ENCODE measurements at places on chromosomes 7 and 10. TPM values are rescaled to one million over a fixed set of nuclear protein-coding genes. Genes with fewer than 3 reads are reported as not detected.

- no peak for DNase-seq
Measured at GRCh38 chr7:45067582-45067981, 21.2 kb downstream of the NACAD start.

GRCh38 chr10:101597091-101597900, 9.2 kb downstream of the DPCD start:
- DNase-seq, result no peak

GRCh38 chr10:114343623-114344505, 60.4 kb downstream of the AFAP1L2 start:
- DNase-seq, result peak; percentile 44

- DNase-seq, result peak; percentile 41
Measured at GRCh38 chr10:78620985-78621799, 447.6 kb upstream of the ZMIZ1 start.

DNA sequence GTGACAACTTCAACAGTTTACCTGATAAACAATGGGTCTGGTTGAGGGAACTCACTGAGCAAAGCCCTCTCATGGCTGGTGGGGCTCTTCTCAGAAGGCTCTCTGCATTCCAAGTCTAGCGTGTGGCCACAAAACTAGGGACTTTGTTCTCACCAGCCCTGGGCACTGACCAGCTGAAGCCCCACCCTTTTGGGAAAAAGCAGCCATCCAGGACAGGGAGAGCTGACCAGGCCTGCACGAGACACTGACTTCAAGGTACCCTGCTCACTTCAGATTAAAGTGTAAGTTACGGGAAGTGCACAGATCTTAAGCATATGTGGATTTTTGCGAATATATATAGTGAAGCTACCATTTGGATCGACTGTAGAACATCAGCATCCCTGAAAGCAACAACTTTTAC, 67.4 kb upstream of the LRRC4 start:
- DNase-seq, result no peak

GRCh38 chr10:16883084-16883483, 65.9 kb upstream of the RSU1 start:
- DNase-seq, result no peak

DNA sequence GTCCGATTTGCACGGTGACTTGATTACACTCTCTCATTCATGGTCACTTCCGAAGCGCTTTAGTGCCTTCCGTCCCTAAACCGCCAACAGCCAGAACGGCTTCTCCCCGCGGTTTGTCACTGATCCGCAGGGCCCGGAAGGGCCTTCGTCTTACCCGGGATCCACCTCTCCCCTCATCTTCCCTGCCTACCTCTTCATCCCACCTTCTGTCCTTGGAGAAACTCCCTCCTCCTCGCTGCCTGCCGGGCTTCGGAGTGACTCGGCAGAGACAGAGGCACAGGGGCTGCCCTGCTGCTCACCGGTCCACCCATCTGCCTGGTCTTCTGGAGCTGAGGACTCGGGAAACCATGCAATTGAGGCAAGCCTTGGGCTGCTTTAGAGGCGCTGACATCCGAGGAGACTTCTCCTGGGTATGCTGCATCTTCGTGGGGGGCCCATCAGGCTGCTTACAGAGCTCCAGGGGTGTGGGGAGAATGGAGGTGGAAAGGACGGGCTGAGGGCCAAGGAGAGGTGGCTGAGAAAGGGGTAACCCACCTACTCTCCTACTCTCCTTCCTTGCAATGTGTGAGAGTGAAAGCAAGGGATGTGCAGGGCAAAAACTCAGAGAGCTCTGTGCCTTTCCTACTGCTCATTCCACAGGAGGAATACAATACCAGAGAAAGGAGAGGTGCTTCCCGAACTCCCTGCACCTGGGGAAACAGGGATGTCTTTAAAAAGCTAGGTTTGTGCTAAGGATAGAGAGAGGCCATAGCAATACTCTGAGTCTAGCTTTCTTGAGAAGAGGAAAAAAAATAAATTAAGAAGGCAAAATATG, 1.0 kb upstream of the HOXA11 start:
- no peak for DNase-seq

DNA sequence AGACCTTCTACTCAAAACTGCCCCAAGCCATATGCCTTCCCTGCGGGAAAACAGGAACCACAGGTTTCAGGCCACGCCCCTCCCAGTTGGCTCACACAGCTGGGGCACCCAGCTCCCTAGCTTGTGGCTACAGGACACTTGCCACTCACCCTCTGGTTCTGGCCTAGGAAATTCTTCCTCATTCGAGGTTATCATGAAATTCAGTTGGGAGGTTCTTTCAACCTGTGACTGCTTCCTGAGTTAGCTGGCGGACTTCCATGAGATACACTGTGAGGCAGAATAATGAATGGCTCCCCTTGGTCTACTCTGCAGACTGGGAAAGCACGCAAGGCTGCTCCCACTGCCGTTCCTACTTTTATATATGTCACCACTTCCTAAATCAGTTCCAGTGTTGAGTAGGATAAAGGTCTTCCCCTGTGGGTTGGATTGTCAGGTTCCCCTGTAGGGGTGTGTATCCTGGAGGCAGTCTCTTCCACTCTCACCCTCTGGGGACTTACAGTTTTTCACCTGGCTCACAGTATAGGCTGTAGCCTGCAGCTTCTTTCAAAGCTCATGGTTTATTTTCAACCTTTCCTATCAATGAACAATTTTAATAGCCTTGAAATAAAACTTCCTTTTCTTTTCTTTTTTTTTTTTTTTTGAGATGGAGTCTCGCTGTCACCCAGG, 37.0 kb downstream of the GPR22 start:
- DNase-seq, result no peak

- no peak for DNase-seq
Measured at GRCh38 chr7:130418306-130418705, 22.5 kb downstream of the CEP41 start.

DNA sequence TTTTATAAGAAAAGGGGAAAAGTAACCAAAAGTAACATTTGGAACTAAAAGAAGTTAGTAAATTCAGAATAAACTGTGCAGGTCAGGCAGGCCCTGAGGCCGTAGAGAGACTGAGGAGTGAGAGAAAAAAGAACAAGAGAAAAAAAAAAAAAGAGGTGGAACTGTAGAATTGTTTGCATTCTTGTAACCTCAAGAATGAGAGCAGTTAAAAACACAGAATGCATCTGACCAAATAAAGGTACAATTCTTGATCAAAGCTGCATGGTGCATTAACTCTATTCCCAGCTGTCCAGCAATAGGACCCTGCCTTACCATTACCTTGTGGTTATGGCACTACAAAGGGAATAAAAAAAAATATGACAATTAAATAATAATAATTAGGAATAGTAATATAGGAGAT, 170.1 kb upstream of the SEMA3A start:
- DNase-seq, result no peak

DNA sequence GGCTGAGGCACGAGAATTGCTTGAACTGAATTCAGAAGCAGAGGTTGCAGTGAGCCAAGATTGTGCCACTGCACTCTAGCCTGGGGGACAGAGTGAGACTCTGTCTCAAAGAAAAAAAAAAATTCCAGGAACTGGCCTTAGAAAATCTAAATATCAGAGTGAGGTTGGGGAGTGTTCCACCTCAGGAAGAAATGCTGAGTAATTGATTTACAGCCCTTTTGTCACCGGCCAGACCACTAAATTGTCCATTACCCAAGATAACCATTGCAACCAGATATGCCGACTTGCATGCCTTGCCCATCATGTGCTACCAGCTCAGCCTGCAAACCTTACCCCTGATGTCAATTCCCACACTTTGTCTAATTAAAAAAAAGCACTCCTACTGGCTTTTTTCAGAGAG, 42.4 kb downstream of the CRCP start:
- no peak for DNase-seq

SLC26A5 gene
- 0.19 TPM for polyA plus RNA-seq

CALHM1 gene
- polyA plus RNA-seq, result 0.04 TPM

PDZD7 gene
- 1.1 TPM for polyA plus RNA-seq

IKZF1 gene
- 1.9 TPM for polyA plus RNA-seq

Measured in muscle of back (tissue), 13 donors.